ENCODE measurements at places on chromosomes 3 and 15. TPM values are rescaled to one million over a fixed set of nuclear protein-coding genes. Genes with fewer than 3 reads are reported as not detected.
A peak's percentile ranks its signal among the peaks of the same experiment; 100 is the strongest.

DNA sequence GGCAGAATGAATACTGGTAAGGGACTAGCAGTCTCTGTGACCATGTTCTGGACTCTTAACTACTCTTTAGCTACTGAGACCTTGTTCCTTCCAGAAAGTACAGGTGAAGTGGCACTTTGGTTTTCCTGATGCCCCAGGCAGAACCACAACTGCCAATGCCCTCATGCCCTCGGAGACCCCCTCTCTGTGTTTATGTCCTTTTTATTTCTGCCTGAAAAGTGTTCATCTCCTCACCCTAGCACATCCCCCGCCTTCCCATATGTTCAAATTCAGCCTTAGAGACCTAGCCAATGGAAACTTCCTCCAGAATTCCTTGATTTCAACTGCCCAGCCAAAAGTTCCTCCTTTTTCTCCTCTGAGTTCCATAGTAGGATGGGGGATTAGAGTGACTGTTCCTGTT, 23.3 kb upstream of the RASGRF1 start:
- DNase-seq: no peak

DNA sequence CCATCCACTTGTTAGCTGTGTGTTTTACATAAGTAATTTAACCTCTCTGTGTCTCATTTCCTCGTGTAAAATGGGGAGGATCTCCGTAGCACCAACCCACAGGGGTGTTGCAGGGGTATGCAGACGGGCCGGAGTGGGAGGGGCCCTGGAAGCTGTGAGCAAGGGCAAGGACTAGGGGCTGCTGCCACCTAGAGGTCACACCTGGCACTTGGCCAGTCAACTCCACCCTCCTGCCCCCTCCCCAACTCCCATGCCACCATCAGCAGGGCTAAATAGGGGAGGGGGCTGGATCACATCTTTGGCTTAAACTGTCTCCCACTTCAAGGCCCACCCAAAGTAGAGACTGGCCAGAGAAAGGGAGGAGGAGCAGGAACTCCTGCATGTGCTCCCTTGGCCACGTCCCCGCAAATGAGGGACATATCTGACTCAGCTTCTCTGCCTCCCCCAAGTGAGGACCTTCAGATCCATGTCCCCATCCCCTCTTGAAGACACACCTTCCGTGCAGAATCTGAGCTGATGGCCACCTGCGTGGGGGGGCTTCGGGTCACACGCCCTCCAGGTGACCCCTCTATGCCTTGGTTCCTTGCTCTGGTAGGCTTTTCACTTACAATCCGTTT, 2.6 kb downstream of the CCDC9B start:
- DNase-seq: peak; percentile 68

- DNase-seq: no peak
These were observed 341.7 kb upstream of the PROK2 start for GRCh38 chr3:72126441-72127223.

DNA sequence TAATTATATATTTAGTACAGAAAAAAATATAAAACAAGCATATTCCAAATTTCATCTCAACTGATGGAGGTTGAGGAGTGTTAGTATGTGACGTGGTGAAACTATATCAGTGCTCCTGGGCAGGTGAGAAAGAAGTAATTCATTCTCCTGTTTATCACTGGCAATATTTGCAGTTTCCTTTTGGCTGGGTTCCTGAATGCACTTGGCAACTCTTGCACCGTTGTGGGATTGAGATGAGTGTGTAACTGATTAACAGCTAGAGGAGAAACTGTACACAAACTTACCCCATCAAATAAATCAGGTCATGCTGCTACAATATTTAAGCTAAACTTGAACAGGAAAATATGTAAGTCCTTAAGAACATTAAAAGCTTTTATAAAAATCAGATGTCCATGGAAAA, 2.1 kb upstream of the ATP13A4 start:
- no peak for DNase-seq

DNA sequence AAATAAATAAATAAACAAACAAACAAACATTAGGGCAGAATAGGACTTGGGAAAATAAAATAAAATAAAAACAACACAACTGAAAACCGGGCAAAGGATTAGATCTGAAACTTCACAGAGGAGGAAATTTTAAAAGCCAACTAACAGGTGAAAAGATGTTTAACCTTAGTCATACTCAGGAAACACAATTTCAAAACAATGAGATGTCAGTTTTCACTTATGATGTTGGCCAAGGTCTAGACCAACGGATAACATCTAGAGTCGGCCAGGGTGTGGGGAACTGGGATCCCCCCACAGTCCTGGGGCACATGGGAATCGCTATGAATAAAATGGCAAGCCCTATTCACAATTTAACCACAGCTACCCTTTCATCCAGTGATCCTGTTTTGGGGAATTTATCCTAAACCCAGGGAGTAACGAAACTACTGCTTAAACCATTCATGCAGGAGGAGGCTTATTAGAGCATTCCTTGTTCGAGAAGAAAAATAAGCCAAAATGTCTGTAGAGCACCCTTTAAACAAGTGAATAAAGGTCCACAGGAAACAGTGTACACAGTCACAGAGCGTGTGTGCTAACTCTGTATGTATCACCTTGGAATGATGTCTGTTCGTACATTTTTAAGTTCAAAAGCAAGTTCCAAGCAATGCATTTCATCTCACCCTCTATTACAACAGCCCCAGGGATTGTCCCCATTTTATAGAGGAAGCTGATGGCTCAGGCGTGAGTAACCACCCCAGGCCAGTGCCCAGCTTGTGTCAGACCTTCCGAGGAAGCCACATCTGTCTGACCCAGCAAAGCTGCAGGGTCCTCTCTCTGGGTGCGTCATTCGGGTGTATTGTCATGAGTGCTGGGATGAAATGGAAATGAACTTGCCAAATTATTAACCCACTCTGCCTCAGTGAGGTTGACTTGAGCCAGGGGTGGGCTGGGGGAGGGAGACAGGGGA, 6.3 kb upstream of the ANPEP start:
- peak; percentile 88 for DNase-seq

Gene DOCK3
- total RNA-seq: 0.34 TPM

Gene DAPK2
- 4.6 TPM for total RNA-seq

Gene NRG4
- not detected for total RNA-seq

Gene HEMK1
- 23.8 TPM for total RNA-seq

Gene GPR171
- total RNA-seq: not detected

Gene FETUB
- 0.47 TPM for total RNA-seq

Gene ARRDC4
- total RNA-seq: 39.8 TPM

Gene HTR3E
- not detected for total RNA-seq

Gene OR5H2
- not detected for total RNA-seq
